NCI-H1048 (cell line): ENCODE measurements at places on chromosomes 2 and 18.

DNA sequence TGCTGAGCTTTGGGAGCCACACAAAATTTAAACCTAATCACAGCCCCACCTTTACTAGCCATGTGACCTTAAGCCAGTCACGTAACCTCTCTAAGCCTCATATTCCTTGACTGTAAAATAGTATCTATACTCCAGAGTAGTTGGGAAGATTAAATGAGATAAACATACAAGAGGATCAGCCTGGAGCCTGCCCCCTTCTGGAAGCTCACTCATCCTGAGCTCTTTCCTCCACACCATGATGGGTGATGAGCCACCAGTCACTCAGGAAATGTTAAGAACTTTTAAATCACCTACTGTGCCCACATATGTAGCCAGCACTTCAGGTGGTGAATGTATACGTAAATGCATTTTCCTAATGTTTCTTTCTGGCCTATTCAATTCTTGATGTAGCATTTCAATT, 195.9 kb upstream of the DDX18 start:
- DNase-seq = no peak

- no peak for DNase-seq
Measured at GRCh38 chr2:235127931-235128330, 176.1 kb downstream of the SH3BP4 start.

DNA sequence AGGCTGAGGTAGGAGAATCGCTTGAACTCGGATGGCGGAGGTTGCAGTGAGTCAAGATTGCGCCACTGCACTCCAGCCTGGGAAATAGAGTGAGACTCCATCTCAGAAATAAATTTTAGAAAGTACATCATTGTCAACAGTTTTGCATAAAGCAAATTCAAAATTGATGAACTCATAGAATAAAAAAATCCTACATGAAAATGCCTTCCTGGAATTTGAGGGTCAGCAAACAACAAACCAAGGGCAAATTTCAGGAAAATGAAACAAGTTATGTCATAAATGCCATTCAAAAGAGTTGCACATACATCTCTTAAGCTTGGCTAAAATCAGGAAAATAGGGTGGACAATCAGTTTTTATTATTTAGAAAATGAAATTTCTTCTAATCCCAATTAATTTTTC, 45.1 kb downstream of the COL5A2 start:
- no peak for DNase-seq

GRCh38 chr2:78051480-78051879, 529.3 kb upstream of the LRRTM4 start:
- no peak for DNase-seq

DNA sequence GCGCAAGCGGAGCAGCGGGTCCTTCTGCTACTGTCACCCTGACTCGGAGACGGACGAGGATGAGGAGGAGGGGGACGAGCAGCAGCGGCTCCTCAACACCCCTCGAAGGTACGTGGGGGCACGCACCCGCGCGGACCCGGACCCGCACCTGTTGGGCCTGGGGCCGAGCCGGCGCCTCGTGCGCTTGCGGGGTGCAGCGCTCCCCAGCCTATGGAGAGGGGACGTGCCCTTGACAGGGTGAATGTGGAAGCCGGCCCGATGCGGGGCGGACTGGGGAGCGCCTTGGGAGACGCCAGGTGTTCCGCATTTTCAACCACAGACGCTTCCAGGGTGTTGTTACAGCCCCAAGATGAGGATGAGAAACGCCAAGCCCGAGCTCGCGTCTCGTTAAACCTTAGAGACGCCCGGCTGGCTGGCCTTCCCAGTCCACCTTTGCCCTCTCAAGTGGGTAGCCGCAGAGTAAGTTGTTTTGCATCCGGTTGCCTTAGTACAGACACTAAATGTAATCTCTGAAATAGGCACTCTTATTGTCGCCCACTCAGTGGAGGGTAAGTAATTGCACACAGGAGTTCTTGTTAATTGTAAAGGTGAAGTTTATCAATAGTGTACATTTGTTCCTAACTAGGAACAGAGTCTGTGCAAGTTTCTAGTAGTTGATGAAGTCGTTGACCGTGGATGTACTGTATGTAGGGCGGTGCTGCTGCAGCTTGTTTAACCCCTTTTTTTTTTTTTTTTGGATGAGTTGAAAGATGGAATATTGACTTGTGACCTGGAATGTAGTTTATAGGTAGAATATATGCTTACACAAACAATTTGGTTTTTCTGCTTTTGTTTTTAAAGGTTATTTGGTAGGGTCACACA, 815 bp downstream of the GMCL1 start:
- no peak for DNase-seq

GRCh38 chr2:144325086-144325485, 194.8 kb downstream of the ZEB2 start:
- DNase-seq = no peak
